ENCODE measurements at places on chromosomes 2 and 18.

DNA sequence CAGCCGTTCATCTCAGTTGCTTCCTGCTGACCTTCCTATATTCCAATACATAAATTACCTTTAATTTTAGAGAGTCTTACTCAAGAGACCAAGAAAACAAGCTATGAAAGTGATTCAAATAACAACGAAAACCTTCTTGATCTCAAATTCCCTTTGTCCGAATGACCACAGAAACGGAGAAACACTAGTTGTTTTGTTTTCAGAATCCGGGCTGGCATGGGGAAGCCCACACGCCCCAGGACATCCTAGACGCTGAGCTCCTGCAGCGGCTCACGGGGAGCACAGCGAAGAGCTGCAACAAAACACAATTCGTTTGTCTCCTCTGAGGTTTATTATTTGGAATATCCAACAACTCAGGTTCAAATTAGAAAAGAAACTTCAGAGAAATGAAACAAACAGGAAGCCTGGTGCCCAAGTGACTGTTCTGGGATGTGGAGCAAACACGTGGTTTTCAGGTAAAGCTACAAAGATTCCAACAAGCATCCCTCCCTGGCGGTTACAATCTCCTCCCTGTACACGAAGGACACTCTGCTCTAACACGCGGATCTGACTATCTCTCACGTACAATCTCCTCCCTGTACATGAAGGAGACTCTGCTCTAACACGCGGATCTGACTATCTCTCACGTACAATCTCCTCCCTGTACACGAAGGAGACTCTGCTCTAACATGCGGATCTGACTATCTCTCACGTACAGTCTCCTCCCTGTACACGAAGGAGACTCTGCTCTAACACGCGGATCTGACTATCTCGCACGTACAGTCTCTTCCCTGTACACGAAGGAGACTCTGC lies 237.5 kb downstream of the TWIST2 start:
- H3K27me3 ChIP-seq, result no peaks in the 10 kb centered on the region
- no peak overlapping the region for H3K4me3 ChIP-seq
- no peaks in the 10 kb centered on the region for H3K4me1 ChIP-seq
- no peak overlapping the region for H3K27ac ChIP-seq

DNA sequence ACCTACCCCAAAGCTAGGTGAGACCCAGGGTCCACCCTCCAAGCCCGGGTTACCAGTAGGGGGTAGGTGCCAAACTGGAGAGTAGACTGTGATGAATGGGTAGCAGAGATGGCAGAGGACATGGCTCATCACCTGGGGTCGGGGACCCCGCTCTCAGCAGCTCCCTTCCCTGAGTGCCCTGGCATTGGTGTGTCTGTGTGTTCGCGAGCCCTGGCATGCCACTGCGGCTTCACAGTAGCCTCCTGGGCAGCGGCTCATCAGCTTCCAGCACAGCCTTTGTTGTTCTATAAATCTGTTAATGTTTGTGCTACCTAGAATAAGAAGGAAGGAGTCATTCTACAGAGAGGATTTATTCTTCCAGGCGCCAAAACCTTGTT lies 62.6 kb upstream of the ALPP start:
- H3K36me3 ChIP-seq, result peaks cover 30% of the 10 kb centered on the region
- no peaks in the 10 kb centered on the region for H3K27me3 ChIP-seq
- DNase-seq, result no peak
- peaks cover 82% of the 10 kb centered on the region for H3K4me1 ChIP-seq

- no peaks in the 10 kb centered on the region for H3K36me3 ChIP-seq
- no peak overlapping the region for H3K4me3 ChIP-seq
- peaks cover 27% of the 10 kb centered on the region for H3K27me3 ChIP-seq
Measured at GRCh38 chr2:237872178-237872887, 12.9 kb downstream of the RAMP1 start.

DNA sequence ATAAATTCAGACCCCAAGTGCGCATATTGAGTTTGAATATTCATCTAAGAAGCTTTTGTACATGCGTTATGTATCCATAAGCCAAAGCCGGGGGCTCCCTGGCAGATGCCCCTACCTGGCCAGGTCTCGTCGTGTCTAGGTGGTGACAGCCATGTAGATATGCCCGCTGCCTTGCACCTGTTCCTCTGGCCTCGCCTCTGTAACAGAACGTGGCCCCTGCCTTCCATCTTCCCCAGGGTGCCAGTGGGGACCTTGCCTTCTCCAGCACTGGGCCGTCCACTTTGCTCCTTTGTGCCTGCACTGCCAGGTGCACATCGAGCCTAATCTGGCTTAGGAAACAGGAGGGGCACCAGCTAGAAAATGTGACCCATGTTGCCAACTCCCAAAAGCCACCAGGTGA lies 198.2 kb downstream of the AGAP1 start:
- H3K36me3 ChIP-seq, result no peaks in the 10 kb centered on the region
- DNase-seq, result no peak
- H3K27me3 ChIP-seq, result no peaks in the 10 kb centered on the region
- H3K4me1 ChIP-seq, result no peaks in the 10 kb centered on the region

DNA sequence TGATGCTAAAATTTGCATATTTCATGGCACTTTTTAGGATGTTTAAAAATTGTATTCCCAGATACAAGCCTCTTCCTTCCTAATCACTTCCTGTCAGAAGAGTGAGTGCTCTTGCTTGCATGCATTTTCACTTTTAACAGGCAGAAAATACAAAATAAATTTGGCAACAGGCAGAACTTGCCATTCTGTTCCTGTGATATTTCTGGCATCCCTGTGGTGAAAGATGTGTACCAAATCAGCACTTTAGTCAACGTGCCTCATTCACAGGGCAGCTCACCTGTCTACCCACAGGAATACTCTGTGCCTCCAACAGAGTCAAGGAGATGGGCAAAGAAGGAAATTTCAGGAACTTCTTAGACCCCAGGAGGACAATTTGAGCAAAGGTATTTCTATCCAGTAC lies 360.9 kb downstream of the AKAIN1 start:
- no peak overlapping the region for H3K4me3 ChIP-seq
- no peaks in the 10 kb centered on the region for H3K36me3 ChIP-seq
- H3K27ac ChIP-seq, result no peak overlapping the region
- DNase-seq, result no peak
- no peaks in the 10 kb centered on the region for H3K27me3 ChIP-seq

DNA sequence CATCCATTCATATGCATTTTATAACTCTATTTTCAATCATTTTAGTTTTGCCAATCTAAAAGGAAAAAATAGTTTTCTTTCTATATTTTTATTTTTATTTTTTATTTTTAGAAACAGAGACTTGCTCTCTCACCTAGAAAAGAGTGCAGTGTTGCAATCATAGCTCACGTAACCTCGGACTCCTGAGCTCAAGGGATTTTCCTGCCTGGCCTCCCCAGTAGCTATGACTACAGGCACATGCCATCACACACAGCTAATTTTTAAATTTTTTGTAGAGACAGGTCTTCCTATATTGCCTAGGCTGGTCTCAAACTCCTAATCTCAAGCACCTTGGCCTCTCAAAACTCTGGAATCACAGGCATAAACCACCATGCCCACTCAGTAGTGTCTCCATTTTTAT lies 125.5 kb upstream of the XIRP2 start:
- H3K4me3 ChIP-seq, result no peak overlapping the region
- H3K36me3 ChIP-seq, result no peaks in the 10 kb centered on the region
- DNase-seq, result no peak
- no peaks in the 10 kb centered on the region for H3K4me1 ChIP-seq
- H3K27ac ChIP-seq, result no peak overlapping the region
- no peaks in the 10 kb centered on the region for H3K27me3 ChIP-seq

DNA sequence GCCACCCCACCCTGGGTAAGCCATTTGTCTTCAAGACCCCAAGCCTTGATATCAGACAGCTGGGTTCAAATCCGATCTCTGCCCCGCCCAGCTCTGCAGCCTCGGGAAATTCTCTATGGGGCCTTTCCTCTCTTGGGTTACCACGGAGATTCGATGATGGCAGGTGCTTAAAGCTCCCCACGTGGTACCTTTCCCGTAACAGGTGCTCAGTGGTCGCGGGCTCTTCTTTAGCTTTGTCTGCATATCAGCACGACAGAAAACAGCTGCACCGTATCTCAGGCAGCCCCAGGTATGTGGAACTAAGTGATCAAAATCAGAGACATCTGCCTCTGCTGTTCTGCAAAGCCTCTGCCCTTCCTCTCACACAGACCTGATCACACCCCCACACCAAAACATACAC lies 37.4 kb downstream of the TTC32 start:
- H3K4me1 ChIP-seq, result peaks cover 26% of the 10 kb centered on the region
- no peak overlapping the region for H3K27ac ChIP-seq
- H3K4me3 ChIP-seq, result no peak overlapping the region
- H3K27me3 ChIP-seq, result no peaks in the 10 kb centered on the region
- no peak for DNase-seq

DNA sequence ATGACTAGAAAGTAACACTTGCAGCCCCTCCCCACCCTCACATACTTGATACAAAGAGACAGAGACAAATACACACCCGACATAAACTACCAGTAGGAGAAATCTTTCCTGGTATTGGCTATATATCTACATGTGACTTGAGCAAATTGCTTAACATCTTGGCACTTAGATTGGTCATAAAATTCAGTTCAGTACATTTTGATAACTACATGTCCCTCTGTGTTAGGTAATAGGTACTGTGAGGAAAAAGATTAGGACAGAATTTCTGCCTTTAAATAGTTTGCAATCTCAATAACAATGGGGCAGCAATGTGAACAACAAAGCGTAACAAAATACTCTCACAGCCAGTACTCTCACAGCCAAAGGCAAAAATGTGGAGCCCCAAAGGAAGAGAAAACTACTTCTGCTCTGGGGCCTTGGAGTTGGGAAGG lies 670.0 kb upstream of the ACVR2A start:
- H3K36me3 ChIP-seq, result no peaks in the 10 kb centered on the region
- no peak for DNase-seq
- H3K27ac ChIP-seq, result no peak overlapping the region
- H3K4me3 ChIP-seq, result no peak overlapping the region
- H3K27me3 ChIP-seq, result no peaks in the 10 kb centered on the region

DNA sequence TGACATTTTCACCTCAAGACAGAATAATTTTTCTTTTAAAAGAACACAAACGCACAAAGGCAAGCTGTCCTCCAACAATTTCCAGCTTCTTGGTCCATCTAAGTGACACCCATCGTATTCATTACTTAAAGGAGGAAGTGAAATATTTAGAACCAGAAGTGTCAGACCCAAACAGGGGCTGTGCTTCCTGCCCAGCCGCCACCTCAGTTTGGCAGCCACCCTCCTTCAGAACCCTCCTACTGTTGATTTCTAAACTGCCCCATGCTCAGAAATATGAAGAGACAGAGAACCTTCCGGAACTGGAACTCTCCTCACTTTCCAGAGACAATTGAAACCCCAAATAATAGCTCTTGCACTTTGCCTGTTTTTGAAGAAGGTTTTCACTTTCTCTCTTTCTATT lies 734.8 kb upstream of the SALL3 start:
- H3K36me3 ChIP-seq, result no peaks in the 10 kb centered on the region
- no peak overlapping the region for H3K27ac ChIP-seq
- no peak for DNase-seq
- H3K27me3 ChIP-seq, result no peaks in the 10 kb centered on the region
- no peaks in the 10 kb centered on the region for H3K4me1 ChIP-seq

GRCh38 chr2:3034856-3035255 lies 342.8 kb downstream of the EIPR1 start:
- no peaks in the 10 kb centered on the region for H3K4me1 ChIP-seq
- DNase-seq, result no peak
- H3K27me3 ChIP-seq, result peaks cover 2% of the 10 kb centered on the region
- no peaks in the 10 kb centered on the region for H3K36me3 ChIP-seq

GRCh38 chr2:198203336-198204069 lies 399.1 kb downstream of the PLCL1 start:
- no peak overlapping the region for H3K27ac ChIP-seq
- no peaks in the 10 kb centered on the region for H3K4me1 ChIP-seq
- H3K4me3 ChIP-seq, result no peak overlapping the region
- no peak for DNase-seq

DNA sequence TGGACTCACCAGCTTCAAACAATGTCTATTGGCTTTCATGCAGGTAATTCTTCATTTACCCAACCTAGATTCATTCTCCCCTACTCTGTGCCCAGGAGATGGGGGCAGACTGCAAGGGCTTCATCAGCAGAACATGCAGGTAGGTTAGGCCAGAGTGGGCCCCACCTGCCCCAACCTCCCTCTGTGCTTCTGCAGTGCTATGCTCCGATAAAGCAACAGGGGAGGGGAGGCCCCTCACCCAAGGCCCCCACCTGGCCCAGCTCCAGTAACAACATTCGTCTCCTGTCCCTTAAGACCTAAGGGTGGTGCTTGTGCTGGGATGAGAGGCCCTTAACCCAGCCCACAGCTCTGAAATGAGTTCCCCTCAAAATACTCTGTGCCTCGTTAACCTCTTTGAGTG lies 16.7 kb upstream of the GYPC start:
- H3K4me3 ChIP-seq, result no peak overlapping the region
- peaks cover 2% of the 10 kb centered on the region for H3K4me1 ChIP-seq
- H3K27me3 ChIP-seq, result no peaks in the 10 kb centered on the region
- H3K27ac ChIP-seq, result no peak overlapping the region

DNA sequence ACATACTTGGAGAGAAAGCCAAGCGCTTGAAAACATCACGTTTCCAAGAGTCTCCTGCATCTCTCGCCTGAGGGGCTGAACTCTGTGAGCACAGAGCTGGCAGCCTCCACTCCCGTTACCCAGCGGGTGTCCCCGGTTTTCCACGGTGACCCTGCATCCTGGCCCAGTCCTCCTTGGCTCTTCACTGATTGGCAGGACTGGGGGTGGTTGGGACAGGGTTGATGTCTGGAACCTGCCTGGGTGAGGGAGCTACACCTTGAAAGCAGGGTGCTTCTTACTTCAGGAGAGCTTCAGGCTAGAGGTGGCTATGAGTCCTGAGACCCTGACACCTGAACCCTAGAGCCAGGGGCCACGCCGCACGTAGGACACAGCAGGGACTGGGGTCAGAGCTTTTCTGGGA lies 234.1 kb downstream of the DYSF start:
- no peak overlapping the region for H3K27ac ChIP-seq
- DNase-seq, result no peak
- no peaks in the 10 kb centered on the region for H3K27me3 ChIP-seq
- H3K4me1 ChIP-seq, result no peaks in the 10 kb centered on the region
- H3K4me3 ChIP-seq, result no peak overlapping the region
- no peaks in the 10 kb centered on the region for H3K36me3 ChIP-seq

DNA sequence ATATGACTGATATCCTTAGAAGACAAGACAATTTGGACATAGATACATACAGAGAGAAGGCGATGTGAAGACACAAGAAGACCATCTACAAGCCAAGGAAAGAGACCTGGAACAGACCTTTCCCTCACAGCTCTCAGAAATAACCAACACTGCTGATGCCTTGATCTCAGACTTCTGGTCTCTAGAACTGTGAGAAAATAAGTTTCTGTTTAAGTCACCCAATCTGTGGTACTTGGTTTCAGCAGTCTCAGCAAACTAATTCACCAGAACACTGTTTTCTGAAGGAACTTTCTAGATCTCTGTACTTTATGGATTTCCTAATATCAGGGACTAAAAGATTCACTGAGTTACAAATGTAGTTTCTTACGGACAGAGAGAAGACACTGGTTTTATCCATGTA lies 58.8 kb downstream of the NAB1 start:
- H3K36me3 ChIP-seq, result peaks cover 4% of the 10 kb centered on the region
- H3K4me1 ChIP-seq, result peaks cover 8% of the 10 kb centered on the region
- DNase-seq, result no peak
- peaks cover 2% of the 10 kb centered on the region for H3K27me3 ChIP-seq
- no peak overlapping the region for H3K27ac ChIP-seq
